Stimulated activated CD8-positive, alpha-beta memory T cell treated with anti-CD3 and anti-CD28 coated beads, Interleukin-15, amount 100 ng/mL, for 4 hours (primary cell): ENCODE measurements at places on chromosomes 7 and 10.

GRCh38 chr7:108290459-108291151 is 160.4 kb upstream of the LAMB4 start:
- DNase-seq, result no peak

DNA sequence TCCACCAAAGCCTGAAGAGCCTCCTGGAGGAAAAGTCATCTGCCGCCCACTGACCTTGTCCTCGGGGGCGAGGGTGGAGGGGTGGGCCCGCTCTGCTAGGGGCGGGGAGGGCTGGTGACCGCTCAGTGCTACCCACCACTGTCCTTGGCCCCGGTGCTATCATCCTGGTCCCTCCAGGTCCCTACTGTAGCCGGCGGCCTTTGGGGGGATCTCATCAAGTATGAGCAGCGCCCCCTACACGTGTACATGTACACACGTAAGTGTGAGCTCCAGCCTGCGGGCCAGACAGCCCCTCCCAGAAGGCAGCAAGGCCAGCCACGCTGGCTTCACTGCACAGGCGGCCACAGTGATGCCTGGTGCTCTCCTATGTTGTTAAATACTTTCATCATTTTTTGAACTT is 19.6 kb downstream of the TTYH3 start:
- no peak for DNase-seq

DNA sequence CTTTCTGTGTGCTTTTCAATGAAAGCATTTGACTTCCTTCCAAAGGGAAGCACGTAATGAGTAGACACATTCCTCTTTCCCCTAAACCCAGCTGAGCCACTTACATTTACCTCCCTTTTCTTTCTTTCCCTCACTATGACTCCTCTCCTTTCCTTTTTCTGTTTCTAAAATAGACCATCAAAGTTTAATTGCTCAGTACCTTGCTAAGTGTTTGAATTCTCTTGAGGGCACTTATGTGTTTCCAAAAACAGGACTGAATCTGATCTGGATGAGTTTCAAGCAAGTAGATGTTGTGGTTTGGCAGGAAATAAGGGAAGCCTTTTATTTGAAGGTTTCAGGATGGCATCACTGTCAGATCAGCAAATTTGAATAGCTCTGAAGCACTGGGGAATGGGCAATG is 396.2 kb downstream of the REEP3 start:
- no peak for DNase-seq

DNA sequence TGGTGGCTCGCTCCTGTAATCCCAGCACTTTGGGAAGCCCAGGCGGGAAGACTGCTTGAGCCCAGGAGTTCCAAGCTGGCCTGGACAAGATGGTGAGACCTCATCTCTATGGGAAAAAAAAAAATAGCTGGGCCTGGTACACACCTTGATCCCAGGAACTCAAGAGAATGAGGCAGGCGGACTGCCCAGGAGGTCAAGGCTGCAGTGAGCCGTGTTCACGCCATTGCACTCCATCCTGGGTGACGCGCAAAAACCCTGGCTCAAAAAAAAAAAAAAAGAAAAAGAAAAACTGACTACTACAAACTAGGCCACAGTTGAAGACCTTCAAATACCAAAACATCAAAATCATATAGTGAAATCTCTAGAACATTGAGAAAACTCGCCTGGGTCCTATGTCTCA is 3.9 kb downstream of the BRAT1 start:
- DNase-seq, result no peak

DNA sequence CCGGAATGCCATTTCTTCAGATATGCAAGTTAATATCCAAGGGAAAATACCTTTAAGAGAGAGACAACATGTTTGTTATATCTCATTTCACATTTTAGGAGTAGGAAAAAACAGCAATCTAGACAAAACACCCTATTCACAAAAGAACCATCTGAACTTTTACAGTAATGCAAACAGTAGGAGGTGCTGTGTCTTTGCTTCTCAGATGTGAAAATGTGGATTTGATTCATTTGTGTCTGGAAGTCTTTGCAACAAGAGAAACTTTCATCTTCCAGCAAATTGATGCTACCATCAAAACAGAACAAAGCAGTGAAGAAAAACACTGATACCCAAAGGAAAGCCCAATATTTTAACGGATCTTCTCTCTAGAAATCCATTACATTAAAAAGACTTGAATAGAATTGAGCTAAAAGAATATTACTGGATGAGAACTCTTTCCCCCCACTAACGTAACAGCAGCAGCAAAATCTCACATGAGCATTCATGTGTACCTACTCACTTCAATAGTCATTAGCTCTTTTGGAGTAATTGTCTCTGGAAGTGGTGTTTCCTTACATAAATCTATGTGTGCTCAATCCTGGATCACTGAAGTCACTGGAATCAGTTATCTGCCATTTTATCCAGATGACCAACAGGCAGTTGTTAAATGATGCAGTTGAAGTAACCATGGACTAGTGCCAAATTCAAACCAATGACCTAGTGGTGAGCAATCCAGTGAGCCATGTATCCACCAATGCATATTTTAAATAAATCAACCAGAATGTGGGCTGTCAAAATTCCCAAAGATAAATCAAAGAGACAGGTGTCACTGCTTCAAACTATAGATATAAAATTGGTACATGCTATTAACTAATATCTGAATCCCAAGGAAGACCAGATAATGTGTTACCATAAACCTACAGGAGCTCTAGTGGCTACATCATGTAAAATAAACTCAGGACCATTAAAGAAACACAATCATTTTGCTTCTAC is 1.8 kb downstream of the SEMA3C start:
- no peak for DNase-seq

DNA sequence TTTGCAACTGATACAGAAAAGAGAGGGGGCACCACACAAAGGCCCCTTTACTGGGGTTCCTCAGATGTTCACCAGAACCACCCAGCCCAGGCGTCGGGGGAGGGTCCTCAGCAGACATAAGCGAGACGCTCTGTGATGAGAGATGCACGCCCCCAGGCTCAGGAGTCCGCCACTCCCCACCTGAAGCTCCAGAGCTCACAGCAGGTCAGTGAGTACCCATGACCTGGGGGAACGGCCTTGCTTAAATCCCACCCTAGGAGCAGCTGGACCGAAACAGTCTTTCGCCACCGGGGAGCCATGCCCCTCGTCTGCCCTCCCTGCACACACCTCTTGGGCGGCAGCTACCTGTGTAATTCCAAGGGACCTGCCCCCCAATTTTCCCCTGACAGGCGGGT is 2.8 kb downstream of the CRYGN start:
- DNase-seq, result no peak
